Effector memory CD4-positive, alpha-beta T cell (primary cell): ENCODE measurements at places on chromosomes 5 and 9.

DNA sequence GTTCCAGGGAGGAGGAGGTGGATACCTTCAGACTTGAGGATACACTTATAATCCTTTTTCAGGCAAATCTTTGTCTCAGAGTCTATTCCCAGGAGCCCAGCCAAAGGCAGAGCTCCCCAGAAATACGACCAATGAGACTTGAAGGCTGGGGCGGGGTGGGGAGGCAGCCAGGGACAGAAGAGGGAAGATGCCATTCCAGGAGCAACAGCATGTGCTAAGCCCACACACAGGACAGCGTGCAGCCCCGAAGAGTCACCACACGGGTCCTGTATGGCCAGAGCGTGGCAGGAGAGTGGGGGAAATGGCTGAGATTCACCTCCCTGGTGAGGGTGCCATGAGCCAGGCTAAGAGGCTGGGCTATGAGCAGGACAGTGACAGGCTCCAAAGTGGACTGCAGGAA lies 35.2 kb downstream of the WHRN start:
- no peak for DNase-seq

- no peak for DNase-seq
Observed at GRCh38 chr9:120490888-120491595, 88.9 kb downstream of the CDK5RAP2 start.

DNA sequence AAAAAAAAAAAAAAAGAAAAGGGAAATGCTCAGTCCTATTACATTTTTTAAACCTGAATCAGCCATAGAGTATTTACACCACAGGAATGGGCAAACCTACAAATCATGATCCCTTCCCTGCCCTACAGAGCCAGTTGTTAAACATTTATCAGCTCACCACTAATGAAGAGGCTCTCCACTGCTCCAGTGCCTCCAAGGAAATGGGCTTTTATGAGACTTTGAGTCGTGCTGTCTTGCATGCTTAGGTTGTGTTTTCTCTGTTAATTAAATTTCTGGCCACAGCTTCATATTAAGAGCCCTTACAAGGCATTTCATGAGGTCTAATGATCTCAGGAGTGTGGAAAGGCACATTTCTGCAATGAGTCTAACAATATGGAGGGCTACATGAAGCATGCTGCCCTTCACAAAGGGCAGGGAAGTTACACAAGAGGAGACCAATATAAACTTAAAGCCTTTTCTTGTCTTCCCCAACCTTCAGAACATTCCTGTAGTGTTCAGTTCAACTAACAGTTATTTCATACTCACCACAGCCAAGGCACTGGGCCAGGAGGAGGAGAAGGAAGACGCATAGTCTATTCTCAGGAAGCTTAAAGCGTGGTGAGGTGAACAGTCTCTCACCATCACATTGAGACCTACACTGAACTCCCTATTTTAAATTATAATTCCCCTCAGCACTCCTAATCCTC lies 140.1 kb upstream of the ABCA1 start:
- DNase-seq, result no peak

DNA sequence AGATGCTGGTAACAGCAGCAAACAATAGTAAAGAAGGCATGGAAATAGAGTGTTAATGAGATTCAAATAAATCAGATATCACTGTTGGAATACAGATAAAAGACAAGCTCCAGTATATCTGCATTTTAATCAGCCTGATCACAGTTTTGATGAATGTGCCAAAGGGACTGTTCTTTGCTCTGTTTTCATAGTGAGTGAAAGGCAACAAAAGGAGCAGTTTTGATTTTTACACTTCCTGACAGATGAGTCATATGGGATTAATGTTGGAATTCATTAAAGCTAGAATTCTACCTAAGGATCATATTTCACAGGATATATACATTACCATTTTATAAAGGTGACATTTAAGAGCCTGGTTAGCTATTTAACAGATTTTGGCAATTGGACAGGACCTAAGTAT lies 743.3 kb upstream of the PTPRD start:
- no peak for DNase-seq

DNA sequence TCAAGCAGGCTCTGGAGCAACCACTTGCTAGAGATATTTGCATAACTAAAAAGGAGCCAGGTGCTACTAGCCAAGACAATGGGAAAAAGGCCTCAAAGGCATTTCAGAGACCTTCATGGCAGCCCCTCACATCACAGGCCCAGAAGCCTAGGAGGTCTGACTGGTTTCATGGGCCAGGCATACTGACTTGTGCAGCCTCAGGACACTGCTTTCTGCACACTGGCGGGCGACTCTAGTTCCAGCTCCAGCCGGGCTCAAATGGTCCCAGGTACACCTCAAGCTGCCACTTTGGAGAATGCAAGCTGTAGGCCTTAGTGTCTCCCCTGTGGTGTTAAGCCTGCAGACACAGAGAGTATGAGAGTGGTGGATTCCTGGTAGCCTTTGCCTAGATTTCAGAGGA lies 27.1 kb downstream of the COX7C start:
- DNase-seq, result no peak

DNA sequence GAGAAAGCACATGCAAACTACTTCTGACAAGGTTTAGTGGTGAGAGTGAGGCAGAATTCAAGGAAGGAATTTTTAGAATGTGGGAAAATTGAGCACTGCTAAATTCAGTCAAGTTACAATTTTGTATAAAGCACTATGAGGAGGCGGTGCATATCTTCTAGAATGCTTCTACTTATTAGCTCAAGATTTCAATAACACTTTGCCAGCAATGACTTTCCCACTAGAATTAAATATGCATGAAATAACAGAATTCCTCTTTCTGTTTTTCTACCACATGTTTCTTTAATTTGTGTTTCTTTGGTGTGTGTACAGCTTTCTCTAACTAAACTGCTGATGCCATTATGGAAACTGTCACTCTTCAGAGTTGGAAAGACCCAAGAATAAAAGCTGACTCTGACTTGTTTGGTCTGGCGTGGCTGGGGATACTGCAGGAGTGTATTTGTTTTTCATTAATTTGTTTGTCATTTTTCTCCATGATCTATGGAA lies 163.5 kb downstream of the ARSB start:
- DNase-seq, result no peak

DNA sequence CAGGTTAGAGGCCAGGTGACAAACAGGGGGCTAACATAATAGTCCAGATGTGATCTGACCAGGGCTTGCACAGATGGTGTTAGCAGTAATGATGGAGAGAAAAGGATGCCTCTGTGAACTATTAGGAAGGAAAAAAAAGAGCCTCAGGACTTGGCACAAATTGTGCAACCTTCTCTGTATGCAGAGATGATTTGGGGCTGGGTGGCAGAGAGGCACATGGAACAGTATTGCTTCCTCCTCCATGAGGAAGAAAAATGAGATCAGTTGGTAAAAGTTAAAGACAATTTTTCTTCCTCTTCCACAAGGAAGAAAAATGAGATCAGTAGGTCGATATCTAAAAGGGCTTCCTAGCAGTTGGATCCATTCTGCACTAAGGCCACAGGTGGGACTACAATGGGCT lies 13.9 kb upstream of the ANXA6 start:
- DNase-seq, result no peak

- no peak for DNase-seq
Observed at GRCh38 chr9:133111808-133112662, 9.0 kb downstream of the RALGDS start.

GRCh38 chr5:140251527-140251973 lies 51.4 kb downstream of the PFDN1 start:
- peak; percentile 57 for DNase-seq

DNA sequence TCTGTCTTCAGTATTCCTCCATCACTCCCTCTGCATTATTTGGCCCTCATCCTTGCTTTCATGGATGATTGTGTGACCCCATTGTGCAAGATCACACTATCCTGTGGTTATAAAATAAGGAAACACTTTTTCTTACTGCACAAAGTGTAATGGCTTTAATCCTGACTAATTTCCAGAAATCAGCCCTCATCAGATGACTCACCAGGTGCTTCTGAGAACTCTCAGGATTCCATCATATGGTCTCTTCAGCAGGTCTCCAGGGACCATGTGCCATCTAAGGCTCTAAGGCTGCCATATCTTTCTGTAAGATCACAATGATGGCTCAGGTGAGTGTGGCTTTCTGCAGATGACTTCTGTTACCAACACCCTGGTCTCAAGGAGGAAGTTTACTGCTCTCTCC lies 27.3 kb upstream of the FER start:
- DNase-seq, result no peak

GRCh38 chr5:68418201-68418600 lies 202.6 kb downstream of the PIK3R1 start:
- DNase-seq, result no peak

DNA sequence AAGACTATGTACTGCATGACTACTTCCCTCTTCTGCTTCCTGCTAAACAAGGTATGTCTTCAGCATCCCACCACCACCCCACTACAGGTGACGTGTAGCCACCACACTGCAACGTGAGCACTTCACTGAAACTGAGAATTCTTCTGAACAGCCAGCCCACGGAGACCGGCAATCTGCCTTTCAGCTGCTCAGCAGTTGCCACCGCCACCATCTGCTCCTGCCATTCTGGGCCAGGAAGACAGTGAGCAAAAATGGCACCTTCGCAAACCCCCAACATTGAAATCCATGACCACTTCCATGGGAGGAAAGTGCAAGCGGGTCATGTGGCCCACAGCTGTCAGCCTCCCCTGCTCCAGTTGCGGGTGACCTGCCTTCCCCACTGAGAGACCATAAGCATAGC lies 443.4 kb upstream of the ST8SIA4 start:
- DNase-seq, result no peak

GRCh38 chr5:50576265-50576664 lies 90.2 kb upstream of the PARP8 start:
- DNase-seq, result no peak

- no peak for DNase-seq
Observed at GRCh38 chr5:7927466-7928375, 58.8 kb downstream of the MTRR start.

DNA sequence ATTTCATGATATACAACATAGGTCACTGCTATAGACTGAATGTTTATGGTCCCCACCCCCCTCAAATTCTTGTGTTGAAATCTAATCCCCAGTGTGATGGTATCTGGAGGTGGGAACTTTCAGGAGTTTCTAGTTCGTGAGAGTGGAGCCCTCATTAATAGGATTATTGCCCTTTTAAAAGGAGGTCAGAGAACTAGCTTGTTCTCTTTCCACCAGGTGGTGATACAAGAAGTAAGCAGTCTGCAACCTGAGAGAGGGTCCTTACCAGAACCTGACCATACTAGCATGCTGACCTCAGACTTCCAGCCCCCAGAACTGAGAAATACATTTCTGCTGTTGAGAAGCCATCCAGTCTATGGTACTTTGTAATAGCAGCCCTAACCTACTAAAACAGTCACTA lies 33.3 kb downstream of the TMEM161B start:
- no peak for DNase-seq

DNA sequence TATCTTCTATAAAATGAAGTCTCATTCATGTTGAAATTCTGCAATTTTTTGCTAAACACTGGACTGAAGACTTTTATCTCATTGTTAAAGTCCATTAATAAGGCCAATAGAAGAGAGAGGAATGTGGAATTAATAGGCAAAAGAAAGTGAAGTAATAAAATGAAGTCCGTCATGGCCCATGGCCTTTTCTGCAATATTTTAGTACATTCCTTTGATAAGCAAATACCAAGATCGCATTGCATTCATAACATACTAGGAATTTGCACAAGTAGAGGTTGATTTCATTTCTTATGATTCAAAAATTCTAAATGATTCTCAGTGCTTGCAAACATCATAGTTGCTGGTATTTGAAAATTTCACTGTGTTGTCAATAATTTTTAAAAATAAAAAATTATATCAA lies 664.0 kb downstream of the NR2F1-AS1 start:
- DNase-seq, result no peak

DNA sequence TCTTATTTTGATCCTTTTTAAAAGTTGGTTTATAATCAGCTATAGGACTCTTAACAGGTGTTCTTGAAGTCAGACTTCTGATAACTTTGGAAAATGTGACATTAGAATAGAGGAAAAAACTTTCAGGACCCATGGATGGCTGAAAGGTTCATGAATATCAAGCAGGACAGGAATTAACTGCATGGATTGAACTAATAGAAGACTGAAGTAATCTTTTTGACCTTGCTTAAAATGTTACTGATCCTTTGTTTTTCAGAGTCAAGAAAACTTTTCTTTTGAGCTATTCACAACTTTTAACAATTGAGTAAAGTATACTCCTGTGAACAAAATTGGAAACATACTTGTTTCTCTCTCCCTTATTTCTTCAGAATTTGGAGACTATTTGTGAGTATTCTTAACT lies 79.2 kb downstream of the PLK2 start:
- DNase-seq, result no peak

DNA sequence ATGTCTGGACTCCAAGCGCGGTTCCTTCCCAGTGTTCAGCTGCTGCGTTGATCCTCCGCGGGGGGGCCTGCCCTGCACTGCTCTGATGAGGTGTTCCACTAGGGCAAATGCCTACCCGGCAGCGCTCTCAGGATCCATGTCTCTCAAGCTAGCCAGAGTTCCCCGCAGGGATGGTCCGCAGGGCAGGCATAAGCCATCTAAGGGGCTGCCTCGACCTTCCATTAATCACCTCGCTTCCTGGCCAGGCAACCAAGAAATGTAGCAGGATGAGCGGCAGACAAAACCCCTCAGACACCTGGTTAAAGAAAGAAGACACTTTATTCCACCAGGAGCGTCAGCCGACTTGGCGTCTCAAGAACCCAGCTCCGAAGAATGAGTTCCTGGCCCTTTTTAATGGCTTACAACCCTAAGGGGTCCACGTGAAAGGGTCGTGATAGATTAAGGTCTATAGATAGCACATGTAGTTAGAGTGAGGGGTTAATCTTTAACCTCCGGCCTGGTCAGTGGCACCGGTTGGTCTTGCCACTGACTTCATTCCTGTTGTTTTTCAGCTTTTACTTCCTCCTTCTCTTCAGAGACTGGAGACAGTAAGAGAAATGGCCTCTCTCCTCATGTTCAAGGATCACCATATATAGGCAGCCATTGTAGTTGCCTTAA lies 47.2 kb upstream of the COX7C start:
- DNase-seq, result no peak

GRCh38 chr5:160262151-160263074 lies 33.1 kb downstream of the FABP6 start:
- no peak for DNase-seq

DNA sequence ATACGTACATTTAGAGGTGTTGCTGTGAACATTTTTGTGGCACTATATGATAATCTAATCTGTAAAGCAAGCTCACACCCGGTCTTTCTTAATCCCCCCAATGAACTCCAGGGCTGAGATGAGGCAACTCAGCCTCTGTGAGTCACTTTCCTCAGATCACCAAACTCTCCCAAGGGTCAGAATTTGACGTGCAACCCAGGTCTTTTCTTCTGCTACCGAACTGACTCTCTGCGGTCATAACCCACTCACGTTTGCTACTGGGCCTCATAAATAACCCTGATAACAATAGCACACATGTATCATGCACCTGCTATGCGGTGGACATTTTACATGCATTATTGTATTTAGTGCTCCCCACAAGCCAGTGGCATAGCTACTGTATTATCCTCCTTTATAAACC lies 153.1 kb downstream of the DROSHA start:
- no peak for DNase-seq

GRCh38 chr5:170028124-170028523 lies 47.8 kb upstream of the INSYN2B start:
- no peak for DNase-seq

GRCh38 chr9:113298924-113299770 lies 4.0 kb downstream of the RNF183 start:
- no peak for DNase-seq

- DNase-seq, result no peak
Observed at GRCh38 chr9:89890326-89890980, 285.6 kb downstream of the GADD45G start.
